ENCODE measurements at places on chromosomes 3 and 15.

- no peak for DNase-seq
These were observed 34.4 kb downstream of the PRKCI start for GRCh38 chr3:170256597-170256996.

GRCh38 chr3:64054488-64054887 lies 31.2 kb upstream of the PSMD6 start:
- no peak for DNase-seq

GRCh38 chr3:150351398-150351797 lies 56.7 kb upstream of the TSC22D2 start:
- no peak for DNase-seq

- no peak for DNase-seq
These were observed 233.1 kb downstream of the EBLN2 start for GRCh38 chr3:73294537-73294936.

- no peak for DNase-seq
These were observed 585 bp downstream of the KIF23 start for GRCh38 chr15:69414701-69415167.

DNA sequence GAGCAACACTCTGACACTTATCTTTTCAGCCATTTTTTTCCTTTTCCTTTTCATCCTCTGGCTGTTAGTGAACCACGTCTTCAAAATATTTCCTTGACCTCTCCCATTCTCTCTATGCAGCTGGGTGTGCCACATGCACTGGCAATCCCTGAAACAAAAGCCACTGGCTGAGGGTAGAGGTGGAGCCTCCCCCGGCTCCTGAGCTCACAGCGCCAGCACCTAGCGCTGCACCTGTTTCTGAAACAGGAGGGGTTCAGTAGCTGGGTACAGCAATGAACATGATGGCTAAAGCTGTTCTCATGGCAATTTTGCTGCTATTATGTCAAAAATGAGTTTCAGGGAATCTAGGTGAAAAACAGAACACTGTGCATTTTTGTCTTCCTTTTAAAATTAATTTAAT lies 314.7 kb upstream of the ATP10A start:
- no peak for DNase-seq

GRCh38 chr3:111895071-111895470 lies 36.0 kb downstream of the PHLDB2 start:
- DNase-seq, result no peak

GRCh38 chr3:12868039-12869034 lies 27.0 kb upstream of the RPL32 start:
- peak; percentile 17 for DNase-seq

DNA sequence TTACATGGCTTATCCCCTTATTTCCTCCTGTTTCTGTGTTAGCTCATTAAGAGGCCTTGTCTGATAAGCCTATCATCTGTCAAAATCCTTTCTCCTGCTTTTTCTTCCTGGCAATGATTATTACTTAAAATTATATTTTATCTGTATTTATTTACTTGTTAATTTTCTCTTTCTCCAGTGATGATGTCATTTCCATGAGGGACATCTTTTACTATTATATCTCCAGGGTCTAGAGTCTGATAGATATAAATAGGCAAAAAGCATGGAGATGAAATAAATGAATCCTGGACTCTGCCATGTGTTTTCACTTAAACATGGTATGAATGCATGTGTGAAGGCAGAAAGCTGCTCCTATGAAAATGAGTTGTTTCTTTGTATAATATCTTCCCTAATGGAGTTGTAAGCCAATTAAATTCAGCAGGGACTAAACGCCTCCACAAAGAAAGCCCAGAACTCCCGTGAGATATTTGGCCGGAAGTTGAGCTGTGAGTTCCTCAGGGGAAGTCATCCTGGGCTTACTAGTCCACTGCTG lies 375.2 kb downstream of the TUSC7 start:
- no peak for DNase-seq
